ENCODE measurements at places on chromosomes 2 and 18.

DNA sequence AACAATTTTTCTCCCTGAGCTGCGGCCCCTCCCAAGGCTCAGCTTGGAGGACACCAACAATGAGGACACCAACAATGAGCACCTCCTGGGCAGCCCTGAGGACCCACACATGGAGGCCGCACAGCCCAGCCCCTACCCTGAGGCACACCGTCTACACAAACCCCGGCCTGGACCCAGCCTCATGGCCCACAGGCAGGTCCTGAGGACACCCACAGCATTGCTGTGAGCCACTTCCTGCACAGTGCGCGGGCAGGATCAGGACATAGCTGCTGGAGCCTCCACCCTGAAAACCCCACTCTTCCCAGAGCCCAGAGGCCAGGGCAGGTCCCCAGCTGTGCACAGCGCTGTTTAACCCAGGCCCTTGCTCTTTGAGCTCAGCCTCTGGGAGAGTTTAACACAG is 194.3 kb downstream of the RTP5 start:
- no peak for DNase-seq

DNA sequence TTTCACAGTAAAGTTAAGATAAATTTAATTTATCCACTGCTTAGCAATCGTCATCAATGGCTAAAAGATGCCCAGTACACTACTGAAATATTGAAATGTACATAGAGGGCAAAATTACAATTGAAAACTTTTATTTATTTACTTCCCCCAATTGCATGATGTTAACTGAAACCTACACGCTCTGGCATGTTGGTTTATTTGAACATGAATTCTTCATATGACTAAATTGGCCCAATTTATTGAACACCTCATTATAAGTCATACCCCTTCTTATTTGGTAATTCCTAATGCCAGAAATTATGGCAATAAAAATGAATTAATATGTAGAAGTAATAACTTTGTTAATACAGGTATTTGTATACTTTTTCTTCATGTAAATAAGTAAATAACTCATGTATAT is 183.0 kb upstream of the ZC3H15 start:
- no peak for DNase-seq

GRCh38 chr2:169493360-169493759 is 14.1 kb downstream of the BBS5 start:
- DNase-seq, result no peak

- DNase-seq, result no peak
Observed at GRCh38 chr2:174335254-174335987, 667 bp downstream of the SP9 start.

DNA sequence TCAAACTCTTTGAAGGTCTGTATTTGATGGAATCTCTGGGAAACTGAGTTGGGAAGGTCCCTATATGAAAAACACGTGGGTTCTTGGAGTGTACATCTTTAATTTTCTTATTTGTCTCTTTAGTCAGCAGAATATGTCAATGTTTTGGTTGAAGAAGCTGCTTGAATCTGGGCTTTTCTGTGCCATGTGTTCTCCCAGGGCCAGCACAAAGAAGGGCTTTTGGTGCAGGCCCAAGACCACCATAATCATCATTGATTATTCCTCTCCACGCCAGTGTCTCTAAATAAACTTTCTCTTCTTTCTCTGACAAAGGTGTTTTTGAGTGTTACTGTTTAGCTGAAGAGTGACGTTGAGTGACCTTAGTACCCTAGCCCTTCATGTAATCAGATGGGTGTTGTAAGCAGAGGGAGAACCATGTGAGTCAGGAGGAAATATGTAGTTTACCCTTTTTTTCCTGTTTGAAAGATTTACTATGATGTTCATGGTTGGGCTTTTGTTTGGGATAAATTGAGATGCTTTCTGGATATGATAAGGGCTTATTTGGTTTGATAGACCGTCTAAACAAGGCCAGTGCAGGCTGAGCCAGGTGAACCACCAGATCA is 11.6 kb upstream of the TNP1 start:
- no peak for DNase-seq

- no peak for DNase-seq
Observed at GRCh38 chr2:240459401-240460252, 24.2 kb downstream of the GPC1 start.

DNA sequence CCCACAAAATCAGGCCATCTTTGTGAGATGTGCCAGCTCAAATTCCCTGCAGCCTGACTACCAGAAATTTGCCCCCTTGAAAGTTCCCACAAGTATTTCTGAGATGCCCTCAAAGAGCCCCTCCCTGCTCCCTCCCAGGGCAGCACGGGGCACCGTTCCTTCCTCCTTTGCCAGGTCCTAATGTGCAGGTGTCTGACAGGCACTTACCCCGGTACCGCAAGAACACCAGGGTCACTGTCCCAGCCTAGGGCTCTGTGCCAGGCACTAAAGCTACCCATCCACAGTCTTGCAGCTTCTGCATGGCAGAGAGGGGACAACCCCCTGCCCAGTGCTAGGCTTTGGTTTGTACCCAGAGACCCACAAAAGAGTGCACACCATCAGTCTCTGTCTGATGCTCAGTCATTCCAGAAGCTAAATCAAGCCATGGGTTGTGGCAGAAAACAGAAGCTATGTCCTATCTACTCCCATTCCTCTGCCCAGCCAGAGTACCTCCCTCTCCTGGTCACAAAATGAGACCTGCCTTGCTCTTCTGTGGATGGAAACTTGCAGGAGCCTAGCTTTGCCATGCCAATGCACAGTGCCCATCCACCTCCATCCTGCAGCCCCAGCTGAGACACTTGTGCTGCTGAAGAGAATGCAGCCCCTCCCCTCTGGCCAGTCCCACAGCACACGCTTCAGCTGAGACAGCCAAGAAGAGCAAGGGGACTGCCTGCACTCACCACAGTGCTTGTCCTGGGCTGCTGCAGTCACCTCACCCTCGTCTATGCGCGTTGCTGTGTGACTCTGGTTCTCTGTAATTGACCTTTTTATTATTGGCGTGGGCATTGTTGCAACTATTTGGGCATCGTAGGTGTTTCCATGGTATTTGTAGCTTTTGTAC is 48.7 kb downstream of the INPP5D start:
- DNase-seq, result no peak

DNA sequence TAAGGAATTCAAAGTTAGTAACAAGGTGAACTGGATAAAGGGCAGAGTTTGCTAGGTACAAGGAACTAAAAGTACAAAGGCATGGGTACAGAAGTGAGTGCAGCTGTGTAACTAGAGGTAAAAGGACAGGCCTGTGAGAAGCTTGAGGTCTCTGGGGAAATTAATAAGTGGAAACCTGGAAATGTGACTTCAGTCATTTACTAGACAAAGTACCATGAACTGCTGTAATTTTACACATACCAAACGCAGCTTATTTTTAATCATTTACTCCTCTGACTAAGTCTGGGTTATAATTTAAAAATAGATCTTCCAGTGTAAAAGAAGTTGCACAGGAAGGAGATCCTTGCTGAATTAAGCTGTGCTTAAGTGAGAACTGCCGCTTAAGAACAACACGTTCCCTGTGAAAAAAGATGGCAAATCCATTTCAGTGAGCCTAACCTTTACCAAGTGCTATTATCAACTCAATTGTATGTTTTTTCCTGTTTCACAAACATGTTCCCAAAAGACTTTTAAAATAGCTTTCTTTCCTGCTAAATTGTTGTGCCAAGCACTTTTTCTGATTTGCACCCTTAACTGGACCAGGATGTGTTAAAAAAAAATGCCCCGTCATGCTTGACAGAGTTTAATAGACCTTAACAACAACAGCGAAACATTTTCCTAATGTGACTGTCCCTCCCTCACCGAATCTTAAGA is 44.3 kb downstream of the CALCRL start:
- DNase-seq, result no peak

DNA sequence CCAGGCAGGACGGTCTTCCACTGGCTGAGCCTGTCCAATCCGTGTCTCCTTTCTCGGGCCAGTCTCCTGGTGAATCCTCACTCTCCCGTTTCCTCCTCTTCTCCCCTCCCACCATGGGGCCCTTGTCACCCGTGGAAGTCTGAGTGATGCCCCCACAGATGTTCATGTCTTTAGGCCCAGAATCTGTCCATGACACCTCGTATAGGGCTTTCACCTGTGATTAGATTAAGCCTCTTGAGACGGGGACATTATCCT is 193.5 kb downstream of the ZFP36L2 start:
- DNase-seq, result no peak

DNA sequence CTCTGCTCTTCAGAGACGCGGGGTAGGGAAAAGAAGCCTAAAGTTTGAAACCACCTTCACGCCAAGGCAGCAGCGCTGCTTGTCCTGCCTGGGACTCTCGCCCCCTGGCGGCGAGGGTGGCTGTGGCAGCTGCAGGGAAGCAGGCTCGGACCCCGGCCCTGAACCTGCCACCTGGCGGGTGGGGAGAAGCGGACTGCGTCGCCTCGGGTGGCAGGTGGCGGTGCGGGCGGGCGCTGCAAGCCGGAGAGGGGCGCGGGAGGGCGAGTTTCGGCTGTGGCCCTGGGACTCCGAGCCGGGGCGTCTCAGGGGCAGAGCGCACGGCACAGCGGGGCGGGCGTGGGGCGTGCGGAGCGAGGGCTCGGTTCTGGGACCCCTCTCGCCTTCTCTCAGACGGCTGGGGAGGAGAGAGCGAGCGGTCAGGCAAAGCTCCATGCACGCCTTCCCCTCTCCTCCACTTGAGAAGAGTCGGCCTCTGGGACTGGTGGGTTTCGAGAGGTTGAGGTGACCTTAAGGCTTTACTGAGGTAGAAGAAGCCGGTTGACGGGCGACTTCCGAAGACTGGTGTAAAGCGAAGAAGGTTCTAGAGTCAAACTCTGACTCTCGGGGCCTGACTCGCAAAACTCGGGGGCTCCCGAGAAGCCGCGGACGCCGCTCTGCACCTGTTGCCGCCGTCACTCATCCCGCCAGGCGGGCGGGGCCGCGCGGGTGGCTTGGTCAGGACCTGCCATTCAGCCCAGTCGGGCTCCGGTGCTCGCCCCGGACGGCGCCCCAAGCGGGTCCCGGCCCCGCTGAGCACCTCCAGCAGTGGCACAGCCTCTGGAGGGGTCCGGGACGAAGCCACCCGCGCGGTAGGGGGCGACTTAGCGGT is 1.1 kb upstream of the BOLL start:
- peak; percentile 65 for DNase-seq

GRCh38 chr2:43958397-43959275 is 37.2 kb downstream of the LRPPRC start:
- DNase-seq, result no peak

- no peak for DNase-seq
Observed at GRCh38 chr2:165793161-165793778, 777 bp downstream of the GALNT3 start.

DNA sequence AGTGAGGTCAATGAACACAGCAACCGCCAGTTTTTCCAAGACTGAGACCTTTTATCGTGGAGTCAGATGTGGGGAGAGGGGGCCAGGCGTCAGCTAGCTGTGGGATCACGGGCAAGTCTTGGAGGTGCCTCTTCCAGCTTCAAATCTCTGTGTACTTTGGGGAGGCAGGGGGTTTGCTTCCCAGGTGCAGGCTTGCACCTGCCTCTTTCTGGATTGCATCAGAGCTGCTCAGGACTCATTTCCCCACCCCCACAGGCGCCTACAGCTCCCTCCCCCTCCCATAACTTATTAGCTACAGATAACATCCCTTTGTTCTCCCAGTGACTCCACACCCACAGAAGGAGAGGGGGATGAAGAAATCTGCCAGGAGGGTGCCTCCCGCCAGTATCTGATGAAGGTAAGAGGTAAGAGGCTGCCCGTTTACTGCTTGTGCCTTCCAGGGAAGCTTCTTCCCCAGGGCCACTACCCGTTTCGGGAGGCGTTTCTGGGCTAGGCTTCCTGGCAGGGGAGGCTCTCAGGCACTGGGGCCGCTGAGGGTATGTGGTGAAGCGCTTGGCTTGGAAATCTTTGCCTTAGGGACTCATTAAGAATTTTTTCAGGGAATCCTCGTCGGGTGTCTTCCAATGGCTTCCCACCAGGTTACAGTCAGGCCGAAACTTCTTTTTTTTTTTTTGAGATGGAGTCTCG is 18.8 kb upstream of the MRPL33 start:
- no peak for DNase-seq

DNA sequence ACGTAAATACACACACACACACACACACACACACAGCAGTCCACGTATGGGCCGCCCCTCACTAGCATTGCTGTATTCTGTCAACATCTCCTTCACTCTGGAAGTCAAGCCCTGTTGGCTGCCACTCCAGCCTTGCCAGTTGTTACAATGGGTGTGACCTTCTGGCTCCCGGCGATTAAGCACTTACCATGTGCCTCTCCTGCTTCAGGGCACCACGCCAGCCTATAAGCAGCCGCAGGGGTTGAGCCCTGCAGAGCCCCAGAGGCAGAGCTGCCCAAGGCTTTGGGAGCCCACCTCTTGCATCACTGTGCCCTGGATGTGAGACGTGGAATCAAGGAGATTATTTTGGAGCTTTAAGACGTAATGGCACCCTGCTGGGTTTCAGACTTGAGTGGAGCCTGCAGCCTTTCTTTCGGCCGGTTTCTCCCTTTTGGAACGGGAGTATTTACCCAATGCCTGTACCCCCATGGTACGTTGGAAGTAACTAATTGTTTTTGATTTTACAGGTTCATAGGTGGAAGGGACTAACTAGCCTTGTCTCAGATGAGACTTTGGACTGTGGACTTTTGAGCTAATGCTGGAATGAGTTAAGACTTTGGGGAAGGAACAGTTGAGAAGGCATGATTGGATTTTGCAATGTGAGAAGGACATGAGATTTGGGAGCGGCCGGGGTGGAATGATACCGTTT is 54.5 kb upstream of the ROCK2 start:
- DNase-seq, result no peak

- DNase-seq, result no peak
Observed at GRCh38 chr18:11146238-11146946, 3.0 kb downstream of the PIEZO2 start.

- no peak for DNase-seq
Observed at GRCh38 chr2:239676716-239677452, 276.1 kb upstream of the HDAC4 start.

DNA sequence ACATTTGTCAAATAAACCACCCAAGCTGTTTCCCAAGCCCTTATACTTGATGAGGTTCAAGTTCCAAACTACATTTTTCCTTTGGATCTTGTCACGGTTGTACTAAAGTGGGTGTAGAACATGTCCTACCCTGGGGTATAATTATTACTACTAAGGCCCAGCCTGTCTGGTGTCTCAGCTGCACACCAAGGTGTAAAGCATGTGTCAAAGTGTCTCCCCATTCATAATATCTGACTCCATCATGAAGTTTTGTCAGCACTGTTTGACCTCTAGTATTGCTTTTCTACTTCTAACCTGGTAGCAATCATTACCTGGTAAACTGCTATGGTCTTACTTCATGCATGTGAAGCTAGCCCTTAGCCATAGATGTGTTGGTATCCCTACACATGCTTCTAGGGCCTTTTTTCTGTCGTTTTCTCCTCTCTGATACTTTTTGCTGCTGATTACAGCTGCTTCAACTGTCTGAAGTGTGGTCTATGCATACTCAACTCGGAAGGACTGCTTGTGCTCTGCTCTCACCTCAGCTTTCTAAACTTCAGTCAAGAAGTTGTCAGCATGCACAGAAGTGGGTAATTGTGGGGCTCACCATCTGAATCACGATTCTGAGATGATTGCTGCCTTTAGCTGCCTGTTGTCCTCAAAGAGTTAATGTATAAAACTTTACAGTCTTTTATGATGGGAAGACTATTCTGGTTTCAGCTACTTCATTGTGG is 445.7 kb upstream of the TRIB2 start:
- DNase-seq, result no peak

All from CD4-positive, alpha-beta T cell treated with Interleukin-21 for 1 hour (primary cell).